Frontal cortex (tissue), 4 donors: ENCODE measurements at places on chromosomes 2 and 18. TPM values are rescaled to one million over a fixed set of nuclear protein-coding genes. Genes with fewer than 3 reads are reported as not detected.

Gene SAG
- total RNA-seq, result 0.82 TPM

- DNase-seq, result no peak
These were observed 551.3 kb downstream of the CMPK2 start for GRCh38 chr2:6314218-6314960.

GRCh38 chr2:226124548-226125011, 675.0 kb downstream of the IRS1 start:
- DNase-seq, result no peak

DNA sequence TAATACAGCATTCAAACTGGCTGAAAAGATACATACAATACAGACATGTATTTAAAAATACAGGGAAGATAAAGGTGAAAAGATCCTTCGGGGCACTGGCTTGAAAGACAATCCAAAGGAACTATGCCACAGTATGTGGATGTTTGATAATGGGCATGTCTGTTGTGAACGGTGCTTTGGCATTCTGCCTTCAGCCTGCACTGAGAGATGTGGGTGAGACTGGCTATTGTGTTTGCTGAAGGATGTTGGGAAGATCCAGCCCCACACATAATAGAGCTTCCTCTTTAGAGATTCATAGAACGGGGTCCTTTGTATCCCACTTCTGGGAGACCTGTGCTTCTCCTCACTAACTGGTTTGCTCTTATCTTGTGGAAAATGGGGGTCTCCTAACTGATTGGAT, 65.1 kb upstream of the CXCR4 start:
- DNase-seq, result no peak

DNA sequence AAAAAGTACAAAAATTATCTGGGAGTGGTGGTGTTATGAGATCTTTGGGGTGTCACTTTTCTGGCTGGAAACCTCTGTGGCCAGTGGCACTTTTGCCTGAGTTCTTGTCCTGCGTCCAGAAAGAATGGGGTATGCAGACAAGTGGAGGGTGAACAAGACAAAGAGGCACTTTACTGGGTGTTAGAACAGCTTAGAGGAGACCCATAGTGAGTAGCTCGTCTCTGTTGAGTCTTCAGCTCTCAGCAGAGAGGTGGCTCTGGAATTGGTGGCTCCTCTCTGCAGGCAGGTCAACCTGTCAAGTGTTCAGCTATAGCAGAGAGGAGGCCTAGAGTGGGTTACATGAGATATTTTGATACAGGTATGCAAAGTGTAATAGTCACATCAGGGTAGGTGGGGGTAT, 26.1 kb downstream of the CRYGD start:
- DNase-seq, result no peak

GRCh38 chr2:84029903-84030575, 429.0 kb downstream of the SUCLG1 start:
- no peak for DNase-seq

DNA sequence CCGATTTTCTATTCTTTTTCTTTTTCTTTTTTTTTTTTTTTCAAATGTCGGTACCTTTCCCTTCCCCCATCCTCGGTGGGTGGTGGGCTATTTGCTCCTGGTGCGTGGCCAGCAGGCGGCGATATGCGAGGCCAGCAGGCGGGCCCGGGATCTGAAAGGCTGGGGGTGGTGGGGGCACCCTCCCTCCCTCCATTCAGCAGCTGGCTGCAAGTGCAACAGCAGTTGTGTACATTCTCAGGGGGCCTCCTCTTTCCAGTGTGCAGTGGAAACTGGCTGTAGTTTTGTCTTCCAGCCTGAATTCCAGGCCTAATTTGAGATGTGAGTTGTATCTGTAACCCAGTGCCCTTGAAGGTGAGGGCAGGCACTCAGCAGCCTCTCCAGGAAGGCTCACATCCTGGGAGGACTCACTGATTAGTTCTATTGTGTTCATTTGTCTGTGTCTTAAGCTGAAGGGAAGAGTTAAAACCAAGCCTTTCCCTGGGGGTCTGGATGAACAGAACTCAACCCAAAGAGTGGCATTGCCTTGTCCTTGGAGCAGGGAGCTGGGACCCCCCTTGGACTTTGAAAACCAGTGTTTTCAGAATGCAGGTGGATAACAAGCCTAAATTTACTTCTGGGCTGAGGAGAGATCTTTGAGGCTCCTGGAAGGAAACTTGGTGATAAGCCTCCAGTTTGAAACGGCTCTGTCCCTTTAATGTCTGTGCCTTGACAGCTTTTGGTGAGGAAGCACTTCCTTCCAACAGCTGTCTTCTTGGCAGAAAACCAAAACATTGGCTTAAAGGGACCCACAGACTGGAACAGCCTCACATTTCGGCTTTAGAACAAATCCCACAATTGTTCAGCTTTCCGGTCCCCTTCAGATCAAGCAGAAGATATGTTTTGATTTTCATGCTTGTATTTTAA, 3.3 kb downstream of the MYCN start:
- peak; percentile 72 for DNase-seq

Gene GAREM2
- total RNA-seq, result 6.1 TPM

DNA sequence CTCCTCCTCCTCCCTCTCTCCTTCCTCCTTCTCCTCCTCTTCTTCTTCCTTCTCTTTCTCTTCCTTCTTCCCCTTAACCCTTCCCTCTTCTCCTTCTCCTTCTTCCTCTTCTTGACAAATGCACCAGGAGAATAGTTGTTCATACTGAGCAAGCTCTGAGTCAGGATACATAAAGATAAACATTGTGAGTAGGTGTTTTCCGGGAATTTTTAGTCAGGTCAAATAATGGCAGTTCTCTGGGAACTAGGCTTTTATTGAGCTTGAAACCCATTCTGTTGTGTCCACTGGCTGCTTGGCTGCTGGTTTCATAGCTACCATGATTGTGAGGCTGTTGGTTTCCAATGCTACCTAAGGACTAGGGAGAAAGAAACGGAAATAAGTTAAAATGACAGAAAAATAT, 1144.7 kb upstream of the DDX18 start:
- no peak for DNase-seq

DNA sequence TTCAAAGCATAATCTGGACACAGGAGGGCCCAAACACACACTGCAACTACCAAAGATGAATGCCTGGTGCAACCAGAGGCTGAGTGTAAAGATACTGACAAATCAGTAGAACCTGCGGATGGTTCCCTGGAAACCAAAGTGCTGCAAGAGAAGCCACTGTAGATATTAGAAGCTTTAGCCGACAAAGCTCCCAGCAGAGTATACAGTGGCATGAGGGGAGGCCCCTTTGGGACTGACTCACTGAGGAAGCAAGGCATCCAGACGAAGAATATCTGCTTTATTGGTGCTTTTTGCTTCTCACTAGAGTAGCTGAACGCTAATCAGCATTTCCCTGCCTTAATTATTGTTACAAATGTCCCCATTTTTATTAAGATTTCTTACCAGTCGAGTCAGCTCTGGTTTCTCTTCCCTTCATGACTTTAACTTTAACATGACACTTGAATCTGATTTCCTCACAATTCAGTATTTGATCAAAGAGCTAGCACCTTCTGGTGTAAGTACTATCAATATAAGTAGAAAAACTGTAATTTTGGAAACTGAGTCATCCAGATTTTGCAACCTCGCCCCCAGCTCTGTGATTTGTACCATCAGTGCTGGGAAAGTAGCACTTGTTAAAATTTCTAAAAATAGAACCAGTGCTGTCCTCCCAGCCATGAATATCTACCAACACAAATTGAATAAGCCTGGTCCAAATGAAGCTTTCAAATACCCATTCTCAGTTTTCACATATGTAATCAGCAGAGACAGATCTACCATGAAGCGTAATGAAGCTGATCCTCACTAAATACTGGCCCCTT, 34.2 kb downstream of the FIGN start:
- no peak for DNase-seq

DNA sequence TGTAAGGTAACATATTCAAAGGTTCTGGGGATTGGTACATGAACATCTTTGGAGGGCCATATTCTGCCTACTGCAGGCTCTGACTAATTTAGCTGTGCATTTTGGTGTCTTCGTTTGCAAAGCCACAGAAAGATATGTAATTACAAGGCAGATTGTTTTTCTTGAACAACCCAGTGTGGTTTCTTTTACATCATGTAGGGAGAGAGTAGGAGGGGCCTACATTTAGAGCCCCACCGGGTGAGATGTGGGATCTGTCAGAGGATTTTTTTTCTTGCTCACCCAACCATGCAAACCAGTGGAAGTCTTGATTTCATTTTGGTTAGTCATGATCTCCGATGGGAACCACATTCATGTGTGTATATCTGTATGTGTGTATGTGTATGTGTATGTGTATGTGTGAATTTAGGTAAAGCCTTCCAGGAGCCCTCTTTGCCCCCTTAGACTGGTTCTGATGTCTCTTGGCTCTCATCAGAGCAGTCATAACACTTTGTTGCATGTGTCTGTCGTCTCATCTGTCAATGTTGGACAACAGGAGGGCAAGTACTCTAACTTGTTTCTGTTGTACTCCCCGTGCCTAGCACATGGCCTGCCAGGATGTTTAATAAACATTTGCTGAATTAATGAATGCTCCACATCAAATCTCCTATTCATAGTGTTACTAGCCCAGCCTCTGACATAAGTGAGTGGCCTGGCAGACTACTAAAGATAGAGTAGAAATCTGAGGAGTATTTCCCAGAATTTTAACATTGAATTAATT, 239.9 kb downstream of the MTX2 start:
- no peak for DNase-seq

Gene MC5R
- 2.9 TPM for total RNA-seq

Gene GFPT1
- total RNA-seq, result 97.4 TPM

DNA sequence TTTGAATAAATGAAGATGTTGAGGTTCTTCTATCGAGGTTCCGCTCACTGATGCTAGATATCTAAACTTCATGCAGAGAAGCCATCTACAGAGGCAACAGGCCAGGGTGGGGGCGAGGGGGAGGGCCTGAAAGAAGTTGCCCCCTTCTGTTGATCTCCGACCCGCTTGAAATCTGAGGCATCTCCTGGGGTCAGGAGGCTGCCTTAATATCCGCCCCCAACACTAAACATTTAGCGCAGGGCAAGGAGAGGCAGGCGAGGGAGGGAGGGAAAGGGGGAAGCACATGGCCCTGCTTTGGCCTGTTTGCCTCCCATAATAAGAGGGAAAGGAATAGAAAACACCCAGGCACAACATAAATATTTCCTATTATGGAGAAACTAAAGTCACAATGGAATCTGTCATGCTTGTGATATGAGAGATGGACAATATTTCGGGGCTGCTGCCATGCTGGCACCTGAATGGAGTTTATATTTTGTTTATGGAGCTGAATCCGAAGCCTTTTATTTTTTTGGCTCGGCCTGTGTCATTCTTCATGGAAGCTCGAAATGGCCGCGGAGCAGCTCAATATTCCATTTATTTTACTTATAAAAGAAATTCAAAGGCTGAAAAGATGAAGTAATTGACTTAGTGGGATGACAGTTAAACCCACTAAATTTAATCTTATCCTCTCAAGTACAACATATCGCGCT, 221.1 kb downstream of the INSIG2 start:
- no peak for DNase-seq

GRCh38 chr2:127879899-127880298, 5.9 kb downstream of the AMMECR1L start:
- DNase-seq, result no peak

Gene POTEF
- not detected for total RNA-seq

Gene GCKR
- total RNA-seq, result 1.6 TPM

DNA sequence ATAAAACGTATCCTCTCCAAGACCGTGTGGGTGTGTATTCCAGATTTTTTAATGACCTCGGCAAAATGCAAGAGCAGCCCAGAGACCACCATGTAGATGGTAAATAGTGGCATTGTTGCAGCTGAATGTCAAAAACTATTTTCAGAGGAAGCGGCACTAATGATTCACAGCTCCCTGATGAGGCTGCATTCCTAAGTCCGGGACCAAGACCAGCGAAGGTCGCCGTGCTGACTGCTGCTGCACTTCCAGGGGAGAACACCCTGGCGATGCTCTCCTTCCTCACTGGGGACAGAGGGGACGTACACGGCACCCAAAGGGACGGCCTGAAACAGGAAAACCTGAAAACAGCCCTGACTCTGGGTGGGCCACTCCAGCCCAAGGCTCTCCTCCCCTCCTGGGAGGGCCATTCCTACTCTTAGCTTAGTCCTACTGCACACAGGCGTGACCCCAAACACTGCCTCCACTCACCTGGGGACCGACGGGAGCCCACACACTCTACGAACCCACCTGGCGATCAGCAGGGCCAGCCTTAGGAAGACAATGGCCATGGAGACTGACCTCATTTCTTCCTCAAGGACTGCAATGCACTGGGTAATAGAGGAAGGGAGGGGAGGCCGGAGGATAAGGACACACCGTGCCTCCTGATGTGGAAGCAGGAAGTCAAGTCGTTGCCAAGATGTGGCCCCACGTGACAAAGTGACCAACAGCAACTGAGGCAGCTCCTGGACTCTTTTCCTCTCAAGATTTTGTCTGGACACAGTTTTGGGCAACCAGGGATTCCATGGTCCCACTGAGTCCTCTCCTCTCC, 82.8 kb downstream of the ZNF516 start:
- DNase-seq, result no peak

- no peak for DNase-seq
These were observed 13.0 kb upstream of the KIF1A start for GRCh38 chr2:240832921-240833494.

Gene CREG2
- total RNA-seq, result 9.8 TPM

GRCh38 chr2:191048073-191048472, 34.1 kb upstream of the STAT1 start:
- DNase-seq, result no peak

Gene FKBP1B
- 73.8 TPM for total RNA-seq

DNA sequence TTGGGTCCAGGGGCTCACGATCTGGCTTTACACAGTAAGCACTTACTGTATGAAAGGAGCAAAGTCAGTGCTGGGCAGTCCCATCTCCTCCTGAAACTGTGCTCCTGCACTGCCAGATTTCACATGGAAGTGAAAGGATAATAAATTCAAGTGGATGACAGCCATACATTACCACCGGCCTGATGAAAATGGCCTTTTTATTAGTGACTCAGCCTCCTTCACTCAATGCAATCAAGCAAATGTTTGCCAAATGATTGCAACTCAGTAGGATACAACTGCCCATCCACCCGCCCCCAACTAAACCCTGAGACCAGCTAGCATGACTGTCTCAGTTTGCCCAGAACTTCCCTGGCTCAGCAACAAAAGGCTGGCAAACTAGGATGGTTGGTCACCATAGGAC, 77.1 kb downstream of the MYO5B start:
- no peak for DNase-seq

- no peak for DNase-seq
These were observed 1589.5 kb upstream of the PIK3C3 start for GRCh38 chr18:40365526-40365925.

DNA sequence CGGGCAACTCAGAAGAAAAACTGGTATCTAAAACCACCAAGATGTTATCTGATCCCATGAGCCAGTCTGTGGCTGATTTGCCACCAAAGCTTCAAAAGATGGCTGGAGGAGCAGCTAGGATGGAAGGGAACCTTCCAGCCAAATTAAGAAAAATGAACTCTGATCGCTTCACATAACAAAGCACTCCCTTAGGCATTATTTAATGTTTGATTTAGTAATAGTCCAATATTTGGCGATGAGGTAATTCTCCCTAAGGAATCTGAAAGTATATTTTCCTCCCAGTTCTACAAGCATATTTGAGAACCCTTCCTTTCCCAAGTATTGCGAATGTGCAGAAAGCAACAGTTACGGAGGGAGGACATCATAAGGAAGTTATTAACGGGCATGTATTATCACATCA, 156.6 kb downstream of the KCNJ3 start:
- no peak for DNase-seq

Gene TRABD2A
- total RNA-seq, result 0.41 TPM
